ENCODE measurements at places on chromosomes 13 and 19.
A peak's percentile ranks its signal among the peaks of the same experiment; 100 is the strongest.

DNA sequence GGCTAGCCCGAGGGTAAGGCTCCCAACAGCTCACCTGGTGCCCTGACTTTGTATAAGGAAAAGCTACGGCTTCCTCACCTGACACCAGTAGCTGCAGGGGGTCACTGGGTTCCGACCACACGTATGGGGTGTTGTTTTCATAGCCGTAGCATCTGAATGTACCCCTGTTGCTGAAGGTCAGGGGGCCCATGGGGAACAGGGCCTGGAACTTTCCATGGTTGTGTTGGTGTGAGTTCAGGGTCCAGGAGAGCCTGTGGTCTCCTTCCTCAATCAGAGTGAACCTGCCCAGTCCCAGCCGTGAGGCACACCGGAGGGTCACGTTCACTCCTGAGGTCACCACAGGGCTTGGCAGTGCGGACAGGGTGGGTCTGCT is 1.1 kb downstream of the LILRA4 start:
- no peak for DNase-seq

- DNase-seq, result no peak
Observed at GRCh38 chr19:13069415-13070359, 33.0 kb downstream of the LYL1 start.

DNA sequence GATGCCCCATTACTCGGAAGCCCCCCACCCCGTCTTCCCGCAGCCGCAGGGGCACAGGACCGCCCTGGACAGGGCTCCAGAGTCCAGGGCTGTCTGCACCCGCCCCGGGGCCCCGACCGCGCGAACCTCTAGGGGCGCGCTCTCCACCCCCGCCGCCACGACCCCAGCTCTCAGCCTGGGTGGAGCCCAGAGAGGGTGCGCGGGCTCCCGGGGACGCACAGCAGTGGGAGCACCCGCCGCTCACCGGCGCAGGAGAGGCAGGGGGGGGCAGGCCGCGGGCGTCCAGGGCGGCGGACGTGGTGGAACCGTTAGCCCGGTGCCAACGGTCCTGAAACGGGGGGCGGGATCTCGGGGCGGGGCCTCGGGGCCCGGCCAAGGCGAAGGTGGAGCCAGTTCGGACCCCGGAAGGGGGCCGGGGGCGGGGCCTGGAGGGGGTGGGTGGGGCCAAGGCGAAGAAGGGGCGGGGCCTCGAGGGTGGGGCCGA is at the start of gene ATP8B3:
TSS of gene ATP8B3 (minus strand) at position 335 of the 484 bp plus-strand sequence. CDS start 540 bp downstream, outside the sequence.
- DNase-seq, result peak; percentile 46

DNA sequence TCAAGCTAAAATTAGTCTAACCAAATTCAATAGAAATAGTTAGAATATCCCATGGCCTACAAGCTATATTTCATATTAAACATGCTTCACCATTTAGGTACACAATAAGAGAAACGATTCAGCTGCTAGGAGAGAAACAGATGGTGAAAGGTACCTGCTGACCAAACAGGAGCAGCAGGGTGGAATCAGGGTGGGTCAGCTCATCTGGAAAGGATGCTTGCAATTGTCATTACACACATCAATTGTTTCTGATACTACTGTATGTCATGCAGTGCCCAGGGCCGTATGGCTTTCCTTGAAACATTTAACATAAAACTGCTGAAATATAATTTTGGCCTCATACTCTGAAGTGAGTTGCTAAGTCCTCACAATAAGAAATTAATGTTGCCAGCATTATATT is 776.0 kb downstream of the DACH1 start:
- DNase-seq, result no peak

- no peak for DNase-seq
Observed at GRCh38 chr19:46299004-46299509, 2.2 kb downstream of the HIF3A start.

DNA sequence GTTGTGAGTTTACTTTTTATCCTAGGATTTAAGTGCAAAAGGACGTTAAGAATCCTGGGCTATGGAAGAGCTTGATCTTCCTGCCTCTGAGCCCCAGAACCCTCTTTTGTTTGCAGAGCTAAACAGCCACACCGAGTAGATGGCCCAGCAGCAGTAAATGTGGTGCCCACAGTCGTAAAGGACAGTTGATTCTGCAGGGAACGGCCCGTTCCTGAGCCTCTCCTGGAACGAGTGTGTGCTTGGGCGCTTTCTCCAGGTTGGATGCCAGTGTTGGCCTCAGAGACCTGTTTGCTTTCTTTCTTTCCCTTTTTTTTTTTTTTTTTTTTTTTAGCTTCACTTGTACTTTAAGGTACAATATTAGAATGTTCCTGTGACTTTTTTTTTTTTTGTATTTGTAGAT is 41.7 kb downstream of the SPATA13 start:
- DNase-seq, result no peak

DNA sequence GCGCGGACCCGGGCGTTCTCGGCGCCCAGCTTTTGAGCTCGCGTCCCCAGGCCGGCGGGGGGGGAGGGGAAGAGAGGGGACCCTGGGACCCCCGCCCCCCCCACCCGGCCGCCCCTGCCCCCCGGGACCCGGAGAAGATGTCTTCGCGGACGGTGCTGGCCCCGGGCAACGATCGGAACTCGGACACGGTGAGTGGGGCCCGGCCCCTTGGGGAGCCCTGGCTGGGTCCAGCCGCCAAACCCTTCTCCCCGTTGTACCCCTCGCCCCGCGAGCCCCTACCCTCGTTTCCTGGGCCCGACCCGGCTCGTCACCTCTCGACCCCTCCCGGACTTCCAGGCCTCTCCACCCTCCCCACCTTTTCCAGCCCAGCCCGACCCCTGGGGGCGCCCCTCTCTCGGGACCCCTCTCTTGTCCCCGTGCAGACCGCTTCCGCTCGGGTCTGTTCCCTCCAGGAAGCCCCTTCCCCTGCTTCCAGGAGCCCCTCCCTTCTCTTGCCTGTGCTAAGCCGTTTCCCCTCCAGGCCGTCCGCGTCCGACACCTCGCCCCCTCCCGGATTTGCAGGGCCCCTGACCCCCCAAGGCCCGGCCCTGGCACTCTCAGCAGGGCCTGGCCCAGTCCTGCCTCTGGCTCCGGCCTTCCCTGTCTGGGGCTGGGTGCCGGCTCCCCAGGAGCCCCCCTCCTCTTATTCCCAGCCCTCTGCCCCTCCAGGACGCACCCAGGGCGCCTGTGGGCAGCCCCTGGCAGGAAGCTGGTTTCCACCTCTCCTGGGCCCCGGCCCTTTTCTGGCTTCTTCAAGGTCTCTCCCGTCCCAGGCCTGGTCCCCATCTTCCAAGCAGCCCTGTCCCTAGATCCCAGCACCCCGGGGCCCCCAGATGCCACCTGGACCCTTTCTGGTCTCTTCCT is 632 bp downstream of the MARK4 start:
- no peak for DNase-seq

- no peak for DNase-seq
Observed at GRCh38 chr13:111488486-111489132, 168.2 kb downstream of the TEX29 start.

GRCh38 chr19:17340302-17340870 is 3.0 kb downstream of the GTPBP3 start:
- no peak for DNase-seq

- no peak for DNase-seq
Observed at GRCh38 chr13:59638404-59638803, 525.3 kb downstream of the DIAPH3 start.

- DNase-seq, result no peak
Observed at GRCh38 chr13:109626386-109627171, 159.8 kb downstream of the IRS2 start.

- DNase-seq, result no peak
Observed at GRCh38 chr19:4493929-4494690, 22.0 kb downstream of the HDGFL2 start.

DNA sequence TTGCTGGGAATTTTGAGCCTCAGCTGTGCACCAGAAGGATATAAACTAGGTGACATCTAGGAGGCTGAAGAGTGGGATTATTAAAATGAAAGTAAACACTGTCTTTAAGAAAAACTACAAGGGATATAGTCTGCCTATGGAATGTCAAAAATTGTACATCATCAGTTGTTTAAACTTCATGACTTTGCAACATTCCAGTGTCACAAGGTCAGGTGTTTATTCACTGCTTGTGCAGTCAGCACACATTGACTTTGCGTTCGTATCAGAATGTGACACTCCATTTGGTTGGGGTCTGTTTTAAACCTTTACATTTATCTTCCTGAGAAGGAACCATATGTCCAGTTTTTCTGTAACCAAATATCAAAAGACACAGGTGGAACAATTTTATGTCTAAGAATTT is 85.6 kb downstream of the KL start:
- no peak for DNase-seq

GRCh38 chr19:12751635-12752034 is at the start of gene BEST2:
BEST2 (plus strand) TSS chr19:12751791; CDS start chr19:12752593, 802 bp downstream.
- no peak for DNase-seq

DNA sequence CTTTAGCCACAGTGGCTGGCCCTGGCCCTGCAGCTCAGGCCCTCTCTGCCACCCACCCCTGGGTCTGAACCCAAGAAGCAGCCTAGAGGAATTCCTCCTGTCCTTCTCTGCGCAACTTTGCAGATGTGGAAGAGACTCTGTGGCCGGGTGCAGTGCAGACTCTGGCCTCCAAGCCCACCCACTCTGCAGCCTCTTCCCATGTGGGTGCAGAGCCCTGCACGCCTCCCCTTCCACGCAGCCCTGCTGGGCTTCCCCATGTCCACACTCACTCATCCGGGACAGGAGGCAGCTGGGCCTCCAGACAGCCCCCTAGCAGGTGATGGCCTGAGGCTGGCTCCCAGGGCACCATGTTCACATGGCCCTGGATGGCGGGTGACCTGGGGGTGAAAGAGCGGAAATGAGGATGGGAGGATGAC is 2.5 kb downstream of the TEX29 start:
- DNase-seq, result no peak

DNA sequence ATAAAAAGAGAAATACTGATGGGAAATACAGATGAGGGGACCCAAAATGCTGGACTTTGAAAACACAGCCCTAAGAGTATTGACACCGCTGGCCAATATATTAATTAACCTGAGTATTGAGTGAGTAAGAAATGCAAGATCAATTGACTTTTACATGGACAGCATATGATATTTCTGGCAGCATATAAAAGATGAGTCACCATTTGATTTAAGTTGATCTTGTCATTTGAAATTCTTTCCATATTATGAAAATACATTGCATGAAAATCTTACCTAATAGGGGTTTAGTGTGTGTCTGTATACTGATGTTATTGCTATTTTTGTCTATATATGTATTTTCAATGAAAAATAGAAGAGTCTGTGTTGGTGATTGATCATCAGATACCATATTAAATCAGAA is 619.6 kb downstream of the KCTD12 start:
- DNase-seq, result no peak

- no peak for DNase-seq
Observed at GRCh38 chr13:93744886-93745285, 518.3 kb downstream of the GPC6 start.

- no peak for DNase-seq
Observed at GRCh38 chr19:49423985-49424303, 703 bp upstream of the PTH2 start.

Data from stimulated activated CD4-positive, alpha-beta T cell treated with anti-CD3 and anti-CD28 coated beads, TNF-alpha, amount 100 ng/mL, for 4 hours (primary cell).